GM23338 (cell line): ENCODE measurements at places on chromosomes 2 and 18.

GRCh38 chr2:6337472-6337820 lies 528.3 kb downstream of the CMPK2 start:
- peak; percentile 3 for DNase-seq

DNA sequence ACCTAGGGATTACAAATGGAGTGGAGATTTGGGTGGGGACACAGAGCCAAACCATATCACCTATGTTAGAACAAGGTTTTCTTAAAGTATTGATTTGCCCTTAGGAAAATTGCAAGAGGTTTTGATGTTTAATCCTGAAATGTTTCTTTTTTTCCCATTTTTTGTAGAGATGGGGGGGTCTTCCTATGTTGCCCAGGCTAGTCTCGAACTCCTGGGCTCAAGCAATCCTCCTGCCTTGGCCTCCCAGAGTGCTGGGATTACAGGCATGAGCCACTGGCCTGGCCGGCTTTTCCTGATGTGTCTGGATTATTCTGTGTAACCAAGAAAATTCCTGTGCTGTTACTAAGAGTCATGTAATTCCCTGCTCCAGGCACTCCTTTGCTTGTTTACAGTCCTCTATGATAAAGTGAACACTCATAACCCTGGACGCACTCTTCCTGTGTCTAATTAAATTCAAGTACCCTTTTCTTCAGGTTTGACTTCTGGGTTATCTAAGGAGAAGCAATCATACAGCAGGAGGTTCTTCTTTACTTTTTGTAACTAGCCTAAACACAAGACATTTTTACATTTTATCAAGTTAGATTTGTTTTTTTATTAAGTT lies 15.0 kb upstream of the CTDP1 start:
- no peak for DNase-seq

GRCh38 chr18:2986150-2986865 lies 26.6 kb downstream of the LPIN2 start:
- no peak for DNase-seq

- DNase-seq, result no peak
These were observed 208.4 kb downstream of the ANAPC1 start for GRCh38 chr2:111675419-111676194.

DNA sequence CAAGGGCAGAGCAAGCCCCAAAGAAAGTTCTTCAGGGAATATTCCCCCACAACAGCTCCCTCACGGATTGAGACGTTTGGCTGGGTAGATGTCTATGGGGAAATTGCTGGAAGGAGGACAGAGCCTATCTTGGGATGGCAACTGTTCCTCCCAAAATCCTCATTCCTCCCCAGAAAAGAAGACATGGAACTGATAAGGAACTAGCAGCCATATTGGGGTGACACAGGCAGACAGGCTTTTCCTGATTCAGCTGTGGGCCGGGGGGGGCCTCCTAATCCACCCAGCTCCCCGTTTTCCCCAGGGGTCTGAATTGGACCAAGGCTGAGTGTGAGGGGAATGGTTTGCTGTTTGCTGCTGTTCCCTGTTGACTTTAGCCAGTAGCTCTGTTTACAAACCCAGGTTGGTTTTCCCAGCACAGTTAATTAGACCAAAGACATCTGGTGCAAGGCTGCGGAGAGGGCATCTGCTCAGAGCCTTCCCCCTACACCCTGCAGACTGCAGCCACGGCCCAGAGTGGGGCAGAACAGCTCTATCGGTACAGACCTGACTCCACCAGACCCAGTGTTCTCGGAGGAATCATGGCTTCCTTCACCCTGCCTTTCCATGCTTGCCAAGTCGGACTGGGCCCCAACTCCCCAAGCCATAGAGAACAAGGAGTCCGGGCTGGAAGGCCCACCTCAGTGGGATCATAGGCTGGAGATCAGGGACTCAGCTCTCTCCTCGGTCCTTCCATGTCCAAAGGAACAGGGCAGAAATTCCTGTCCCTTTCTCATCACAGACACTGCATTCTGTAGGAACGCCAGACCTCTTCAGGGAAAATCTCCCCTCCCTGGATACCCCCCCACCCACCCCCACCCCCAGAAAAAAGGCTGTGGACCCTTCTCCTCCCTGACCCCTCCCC lies 1.7 kb upstream of the PKDCC start:
- DNase-seq, result no peak

DNA sequence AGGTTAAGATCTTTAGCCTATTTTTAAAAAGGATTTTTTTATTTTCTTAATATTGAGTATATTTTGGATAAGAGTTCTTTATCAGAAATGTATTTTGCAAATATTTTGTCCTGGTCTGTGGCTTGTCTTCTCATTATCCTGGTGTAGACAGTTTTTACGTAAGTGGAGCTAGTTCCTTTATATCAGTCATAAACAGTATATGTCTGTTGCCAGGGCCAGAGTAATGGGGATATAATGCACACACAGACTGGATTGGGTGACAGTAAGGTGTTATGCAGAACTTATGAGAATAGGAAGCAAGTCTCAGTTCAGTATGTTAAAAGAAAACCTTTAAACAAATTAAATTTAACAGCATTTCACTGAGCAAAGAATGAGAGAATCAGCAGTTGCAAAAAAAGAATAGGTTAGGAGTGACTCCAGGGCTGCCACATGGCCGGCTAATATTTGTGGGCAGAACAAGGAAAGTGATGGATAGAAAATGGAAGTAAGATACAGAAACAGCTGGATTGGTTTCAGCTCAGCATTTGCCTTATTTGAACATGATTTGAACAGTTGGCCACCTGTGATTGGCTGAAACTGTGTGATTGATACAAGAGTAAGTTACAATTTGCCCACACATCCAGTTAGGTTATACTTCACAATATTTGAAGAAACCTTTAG lies 61.1 kb upstream of the ZNG1B start:
- no peak for DNase-seq

DNA sequence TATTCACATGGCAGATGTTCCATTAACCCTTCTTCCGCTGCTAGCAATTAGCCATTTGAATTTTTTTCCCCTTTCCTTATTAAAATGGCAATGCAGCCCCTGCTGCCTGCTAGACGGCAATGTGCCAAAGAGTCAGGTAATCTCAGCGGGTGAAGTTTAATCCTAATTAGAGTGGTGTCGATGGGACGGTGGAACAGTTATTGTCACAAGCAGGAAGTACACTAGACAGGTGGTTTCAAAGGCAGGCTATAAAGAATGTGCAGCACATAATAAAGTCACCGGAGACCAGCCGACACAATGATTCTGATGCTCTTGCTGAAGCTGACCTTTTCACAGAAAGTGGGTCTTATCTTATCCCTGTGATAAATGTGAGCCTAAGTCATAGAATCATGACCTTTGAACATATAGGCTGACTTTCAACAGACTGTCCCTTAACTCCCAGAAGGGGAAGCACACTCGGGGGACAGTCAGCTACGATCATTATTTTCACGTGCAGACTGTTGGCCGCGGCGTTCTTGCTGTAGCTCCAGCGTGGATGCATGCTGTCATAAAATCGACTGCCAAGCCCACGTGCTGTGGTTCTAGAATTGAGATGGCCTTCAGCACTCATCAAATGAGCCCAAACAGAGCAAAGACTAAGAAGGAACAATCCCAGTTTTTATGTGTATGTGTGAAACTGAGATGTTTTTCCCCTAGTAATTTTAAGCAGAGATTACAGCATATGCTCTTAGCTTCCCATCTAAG lies 926.2 kb upstream of the SOX11 start:
- no peak for DNase-seq

- no peak for DNase-seq
These were observed 45.7 kb downstream of the ICOS start for GRCh38 chr2:203982276-203982675.
